ENCODE measurements at places on chromosomes 6 and 20. TPM values are rescaled to one million over a fixed set of nuclear protein-coding genes. Genes with fewer than 3 reads are reported as not detected.

GRCh38 chr6:96249755-96250154, 234.0 kb downstream of the FUT9 start:
- no peaks in the 10 kb centered on the region for H3K36me3 ChIP-seq
- H3K27me3 ChIP-seq: no peaks in the 10 kb centered on the region
- H3K27ac ChIP-seq: no peak overlapping the region
- H3K4me1 ChIP-seq: no peaks in the 10 kb centered on the region
- DNase-seq: no peak

DNA sequence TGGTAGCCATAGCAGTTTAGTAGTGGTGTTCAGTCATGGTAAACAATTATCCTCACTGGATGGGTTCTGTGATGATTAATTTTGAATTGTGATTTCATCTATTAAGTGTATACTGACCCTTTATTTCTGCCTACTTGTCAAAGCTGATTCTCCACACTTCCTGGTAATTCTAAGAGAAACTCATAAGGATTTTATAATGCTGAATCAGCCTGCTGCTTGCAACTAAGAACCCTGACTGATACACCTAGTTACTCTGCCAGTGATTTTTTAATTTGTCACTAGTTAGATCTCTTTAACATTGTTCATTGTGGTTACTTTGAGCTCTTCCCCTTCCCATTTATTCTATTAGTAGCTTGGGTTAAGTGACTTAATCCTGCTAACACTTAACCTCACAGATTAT, 8.6 kb downstream of the CDC40 start:
- H3K36me3 ChIP-seq: no peaks in the 10 kb centered on the region
- no peaks in the 10 kb centered on the region for H3K27me3 ChIP-seq
- no peak overlapping the region for H3K4me3 ChIP-seq
- H3K27ac ChIP-seq: no peak overlapping the region
- no peaks in the 10 kb centered on the region for H3K4me1 ChIP-seq
- no peak for DNase-seq

GRCh38 chr20:50730765-50731054, 670 bp upstream of the PARD6B start:
- DNase-seq: no peak
- H3K27me3 ChIP-seq: no peaks in the 10 kb centered on the region
- peak overlapping the region; percentile 93 for H3K27ac ChIP-seq
- no peaks in the 10 kb centered on the region for H3K36me3 ChIP-seq

GRCh38 chr6:124076336-124077048, 272.8 kb downstream of the NKAIN2 start:
- H3K4me1 ChIP-seq: no peaks in the 10 kb centered on the region
- no peaks in the 10 kb centered on the region for H3K27me3 ChIP-seq
- no peaks in the 10 kb centered on the region for H3K36me3 ChIP-seq
- no peak overlapping the region for H3K27ac ChIP-seq
- no peak overlapping the region for H3K4me3 ChIP-seq

GRCh38 chr20:49476016-49476355, 6.5 kb downstream of the KCNB1 start:
- no peaks in the 10 kb centered on the region for H3K4me1 ChIP-seq
- no peaks in the 10 kb centered on the region for H3K27me3 ChIP-seq
- no peak for DNase-seq
- H3K4me3 ChIP-seq: no peak overlapping the region

DNA sequence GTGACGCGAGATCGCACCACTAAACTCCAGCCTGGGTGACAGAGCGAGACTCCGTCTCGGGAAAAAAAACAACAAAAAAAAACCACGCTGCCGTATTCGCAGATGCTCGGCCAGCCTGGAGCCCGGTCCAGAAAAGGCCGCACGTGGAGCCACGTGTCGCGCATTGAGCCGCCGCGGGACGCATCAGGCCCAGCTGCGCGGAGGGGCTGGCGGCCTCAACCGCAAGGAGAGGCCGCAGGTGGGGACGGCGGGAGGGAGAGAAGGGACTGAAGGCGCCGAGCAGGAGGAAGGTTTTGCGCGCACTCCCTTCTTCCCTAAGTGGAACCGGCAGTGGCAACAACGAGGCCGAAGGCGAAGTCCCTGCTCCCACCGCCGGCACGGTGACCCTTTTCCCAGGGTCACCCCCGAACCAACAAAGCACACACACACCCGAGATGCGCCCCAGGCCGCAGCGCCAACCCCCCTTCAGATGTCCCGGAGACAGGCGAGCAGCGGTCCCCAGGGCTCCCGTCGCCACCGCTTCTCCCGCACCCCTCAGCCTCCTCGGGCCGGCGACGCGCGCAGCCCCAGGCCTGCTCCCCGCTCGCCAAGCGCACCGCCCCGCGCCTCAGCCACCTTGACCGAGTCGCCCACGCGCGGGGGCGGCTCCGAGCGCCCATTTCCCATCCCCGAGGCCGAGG, 681 bp downstream of the SYCP2 start:
- H3K4me1 ChIP-seq: no peaks in the 10 kb centered on the region
- no peak overlapping the region for H3K27ac ChIP-seq
- H3K27me3 ChIP-seq: no peaks in the 10 kb centered on the region
- no peak for DNase-seq
- H3K36me3 ChIP-seq: no peaks in the 10 kb centered on the region

Gene DACT2
- 5.0 TPM for total RNA-seq

Gene LGSN
- 0.19 TPM for total RNA-seq

Gene C6orf141
- 2.2 TPM for total RNA-seq
